Activated T-helper 1 cell treated with anti-CD3 and anti-CD28 coated beads, Interleukin-2, amount 50 U/mL, for 16 hours (primary cell): ENCODE measurements at places on chromosomes 6 and 20.

GRCh38 chr6:90227213-90227612 lies 69.4 kb downstream of the BACH2 start:
- DNase-seq, result no peak

GRCh38 chr20:59933296-59933848 lies at the start of gene SYCP2:
Gene SYCP2, minus strand, starts transcription at chr20:59933637. Its CDS starts 11,224 bp downstream, at chr20:59922413.
- DNase-seq, result peak; percentile 54

- no peak for DNase-seq
Observed at GRCh38 chr6:69895396-69895795, 29.0 kb downstream of the COL19A1 start.

- peak; percentile 29 for DNase-seq
Observed at GRCh38 chr20:1108437-1108920, 9.9 kb upstream of the PSMF1 start.

DNA sequence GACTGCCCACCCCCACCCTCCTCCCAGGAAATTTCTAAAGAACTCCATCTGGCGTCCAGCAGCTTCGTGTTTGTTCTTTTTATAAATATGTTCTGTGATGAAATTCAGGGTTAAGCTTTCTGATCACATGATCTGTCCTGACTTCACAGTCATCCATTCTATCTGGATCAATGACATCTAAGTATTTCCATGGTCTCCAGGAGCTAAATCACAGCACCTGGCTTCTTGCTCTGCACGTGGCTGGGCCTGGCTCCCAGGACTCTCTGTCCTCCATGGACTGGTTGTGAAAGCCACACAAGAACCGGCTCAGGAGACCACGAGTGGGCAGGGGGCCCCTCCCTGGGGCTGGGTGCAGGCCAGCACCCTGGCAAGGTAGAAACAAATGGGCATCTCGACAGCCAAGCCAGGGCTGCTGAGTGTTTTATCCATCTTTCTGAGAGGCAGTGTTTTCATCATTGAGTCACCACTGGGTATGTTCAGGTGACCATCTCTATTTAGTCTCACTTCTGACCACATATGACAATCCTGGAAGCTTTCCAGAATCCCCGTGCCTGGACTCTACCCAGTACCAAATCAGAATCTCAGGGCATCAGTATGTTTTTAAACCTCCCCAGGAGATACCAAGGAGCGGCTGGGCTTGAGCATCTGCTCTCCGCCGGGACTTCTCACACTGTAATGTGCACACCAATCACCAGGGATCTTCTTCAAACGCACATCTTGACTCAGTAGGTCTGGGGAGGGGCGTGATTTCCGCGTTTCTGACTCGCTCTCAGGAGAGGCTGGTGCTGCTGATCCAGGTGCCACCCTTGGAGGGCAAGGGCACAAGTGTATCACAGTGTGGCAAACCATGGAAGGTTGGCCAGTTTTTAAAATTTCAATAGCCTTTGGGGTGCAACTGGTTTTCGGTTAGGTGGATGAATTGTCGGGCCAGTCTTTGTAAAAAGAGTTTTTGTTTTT lies 31.6 kb upstream of the PXDC1 start:
- no peak for DNase-seq

- no peak for DNase-seq
Observed at GRCh38 chr6:98904096-98904495, 43.6 kb downstream of the FBXL4 start.
